ENCODE measurements at places on chromosomes 4 and X. TPM values are rescaled to one million over a fixed set of nuclear protein-coding genes. Genes with fewer than 3 reads are reported as not detected.
A peak's percentile ranks its signal among the peaks of the same experiment; 100 is the strongest.

Gene PRSS12
- total RNA-seq = 1.1 TPM

Gene FAM133A
- total RNA-seq = 0.58 TPM

- no peaks in the 10 kb centered on the region for H3K36me3 ChIP-seq
- DNase-seq = no peak
- H3K4me3 ChIP-seq = no peak overlapping the region
- H3K4me1 ChIP-seq = no peaks in the 10 kb centered on the region
- peaks cover 3% of the 10 kb centered on the region for H3K27me3 ChIP-seq
Observed at GRCh38 chr4:148367756-148368155, 74.5 kb downstream of the NR3C2 start.

DNA sequence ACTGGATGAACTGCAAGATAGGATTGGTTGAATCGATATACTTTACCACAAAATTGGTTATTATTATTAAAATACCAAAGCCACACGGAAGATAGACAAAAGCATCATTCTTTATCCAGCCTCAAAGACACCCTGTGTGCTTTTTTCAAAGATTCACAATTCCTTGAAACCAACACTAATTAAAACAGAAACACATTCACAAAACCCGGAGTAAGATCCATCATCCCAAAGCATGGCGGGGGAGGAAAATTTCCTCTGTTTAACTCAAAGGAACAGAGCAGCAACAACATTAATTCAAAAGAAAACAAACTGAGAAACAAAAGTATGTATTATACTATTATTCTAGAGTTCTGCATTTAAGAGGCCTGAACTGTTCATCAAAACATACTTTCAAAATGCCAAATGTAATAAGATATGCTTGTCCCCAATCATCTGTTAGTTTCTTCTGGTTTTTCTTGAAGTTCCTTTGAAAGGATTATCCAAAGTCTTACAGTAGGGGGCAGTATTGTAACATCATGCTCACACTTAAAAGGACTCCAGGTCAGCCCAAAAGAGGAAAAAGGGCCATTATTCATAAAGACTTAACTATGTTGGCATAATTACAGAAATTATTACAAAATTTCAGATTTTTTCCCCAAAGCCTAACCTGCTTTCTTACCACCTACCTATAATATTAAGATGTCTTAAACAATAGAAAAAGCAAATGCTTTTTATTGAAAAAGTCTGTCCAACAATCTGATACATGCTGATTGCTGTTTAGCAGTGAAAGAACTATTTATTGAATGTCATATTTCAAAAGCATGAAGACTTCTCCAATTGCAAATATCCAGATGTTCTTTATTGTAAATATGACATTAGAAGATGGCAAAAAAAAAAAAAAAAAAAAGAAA, 168.7 kb downstream of the SCFD2 start:
- peaks cover 13% of the 10 kb centered on the region for H3K4me1 ChIP-seq
- H3K4me3 ChIP-seq = peak overlapping the region; percentile 3
- DNase-seq = no peak
- H3K36me3 ChIP-seq = no peaks in the 10 kb centered on the region
- H3K27ac ChIP-seq = no peak overlapping the region
- no peaks in the 10 kb centered on the region for H3K27me3 ChIP-seq

Measured in neural crest cell (in vitro differentiated cells).